Activated T-cell treated with anti-CD3 and anti-CD28 coated beads, Interleukin-2, amount 50 U/mL, for 72 hours (primary cell): ENCODE measurements at places on chromosomes 5 and 9. TPM values are rescaled to one million over a fixed set of nuclear protein-coding genes. Genes with fewer than 3 reads are reported as not detected.

WNK2 gene
- 1.1 TPM for total RNA-seq

ISL1 gene
- total RNA-seq: not detected

DNA sequence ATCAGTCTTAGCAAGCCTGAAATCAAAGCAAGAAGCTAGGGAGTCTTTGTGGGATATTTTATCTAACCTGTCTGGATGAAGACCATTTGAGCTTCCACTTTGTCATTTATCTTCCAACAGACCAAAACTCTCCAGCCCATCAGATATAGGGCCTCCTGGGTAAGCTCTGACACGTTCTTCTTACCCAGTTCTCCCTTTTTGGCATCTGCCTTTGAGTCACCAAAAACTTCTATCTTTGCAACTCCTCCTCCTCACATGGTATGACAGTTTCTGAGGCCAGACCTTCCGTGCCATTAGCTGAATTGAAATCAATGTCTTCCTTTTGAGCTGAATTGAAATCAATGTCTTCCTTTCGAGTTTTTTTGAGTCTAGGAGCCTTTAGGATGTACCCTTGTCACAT is 156.6 kb upstream of the SPRY4 start:
- DNase-seq: no peak

DNA sequence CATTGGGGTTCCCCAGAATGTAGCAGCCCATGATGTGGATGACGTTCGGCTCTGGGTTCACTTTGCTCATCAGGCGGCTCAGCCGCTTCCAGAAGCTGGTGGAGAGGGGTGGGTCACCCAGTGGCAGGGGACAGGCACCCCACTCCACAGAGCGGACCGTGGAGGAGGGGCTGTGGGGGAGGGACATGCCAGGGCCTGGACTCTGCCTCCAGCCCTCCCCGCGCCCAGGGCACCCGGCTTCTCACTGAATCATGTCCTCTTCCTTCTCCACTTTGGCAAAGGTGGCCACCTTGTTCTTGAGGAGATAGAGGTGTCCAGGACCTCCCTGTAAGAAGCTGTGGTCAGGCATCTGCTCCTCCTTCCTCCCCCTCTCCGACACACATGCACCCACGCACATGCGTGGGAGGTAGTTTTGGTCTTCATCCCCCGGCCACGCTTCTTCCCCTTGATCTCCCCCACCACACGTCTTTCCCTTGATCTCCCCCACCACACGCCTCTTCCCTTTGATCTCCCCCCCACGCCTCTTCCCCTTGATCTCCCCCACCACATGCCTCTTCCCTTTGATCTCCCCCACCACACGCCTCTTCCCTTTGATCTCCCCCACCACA is 8.9 kb upstream of the ENTPD8 start:
- DNase-seq: peak; percentile 45

- no peak for DNase-seq
Observed at GRCh38 chr5:135377751-135378680, 21.0 kb downstream of the MACROH2A1 start.
